ENCODE measurements at places on chromosomes 11 and 22. TPM values are rescaled to one million over a fixed set of nuclear protein-coding genes. Genes with fewer than 3 reads are reported as not detected.

The UPK3A gene
- total RNA-seq: not detected

The APOL5 gene
- not detected for total RNA-seq

The SYT12 gene
- 4.3 TPM for total RNA-seq

The ANGPTL5 gene
- total RNA-seq: not detected

The ACTN3 gene
- not detected for total RNA-seq

The TTC17 gene
- total RNA-seq: 51.6 TPM

The PARVA gene
- 18.4 TPM for total RNA-seq

The CDC42EP1 gene
- 160 TPM for total RNA-seq

The ATP5MG gene
- 205 TPM for total RNA-seq

The GPHA2 gene
- not detected for total RNA-seq

The ARHGAP20 gene
- not detected for total RNA-seq

The KCNQ1OT1 gene
- 1.1 TPM for total RNA-seq

The OR5B21 gene
- total RNA-seq: not detected

The ZC3H12C gene
- 10.2 TPM for total RNA-seq

The ESAM gene
- 6.1 TPM for total RNA-seq

The RNF141 gene
- total RNA-seq: 133 TPM

The CENPM gene
- total RNA-seq: 44.7 TPM

The OR2AG2 gene
- 0.07 TPM for total RNA-seq

The FGF3 gene
- total RNA-seq: not detected

The GLYAT gene
- total RNA-seq: not detected

The TUBA8 gene
- 2.3 TPM for total RNA-seq

The ELMOD1 gene
- 2.9 TPM for total RNA-seq

The OR51E2 gene
- not detected for total RNA-seq

Data from HCT116 (cell line).